ENCODE measurements at places on chromosomes 13 and 19.

GRCh38 chr19:21519488-21519887 lies 14.1 kb downstream of the ZNF429 start:
- DNase-seq, result no peak

- DNase-seq, result no peak
These were observed 1002.1 kb downstream of the UQCRFS1 start for GRCh38 chr19:28210886-28211285.

GRCh38 chr13:44425041-44425814 lies 51.6 kb downstream of the SERP2 start:
- DNase-seq, result no peak

DNA sequence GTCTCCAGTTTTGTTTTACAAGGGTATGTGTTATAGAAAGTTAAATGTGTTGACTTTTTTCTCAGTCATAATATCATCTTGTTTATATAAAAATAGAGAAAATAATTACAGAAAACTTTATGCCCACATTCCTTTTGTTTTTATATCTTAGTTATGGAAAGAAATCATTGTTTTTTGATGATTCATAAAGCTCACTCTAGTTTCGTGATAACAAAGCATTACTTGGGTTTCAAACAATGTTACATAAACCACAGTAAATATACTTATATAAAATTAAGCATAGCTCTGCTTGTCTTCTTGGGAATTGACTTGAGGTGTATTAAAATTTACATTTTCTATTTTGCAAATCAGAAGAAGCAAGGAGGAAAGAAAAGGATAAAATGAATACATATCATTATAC lies 111.8 kb downstream of the SGCG start:
- DNase-seq, result no peak

DNA sequence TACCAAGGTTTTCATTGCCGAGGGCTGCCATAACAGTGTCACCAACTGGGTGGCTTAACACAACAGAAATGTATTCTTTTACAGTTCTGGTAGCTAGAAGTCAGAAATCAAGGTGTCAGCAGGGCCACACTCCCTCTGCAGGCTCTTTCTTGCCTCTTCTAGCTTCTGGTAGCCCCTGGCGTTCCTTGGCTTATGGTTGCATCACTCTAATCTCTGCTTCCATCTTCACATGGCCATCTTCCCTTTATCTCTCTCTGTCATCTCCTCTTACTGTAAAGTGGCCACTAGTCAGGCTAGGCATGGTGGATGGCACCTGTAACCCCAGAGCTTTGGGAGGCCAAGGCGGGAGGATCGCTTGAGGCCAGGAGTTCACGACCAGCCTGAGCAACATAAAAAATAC lies 38.0 kb upstream of the MRI1 start:
- DNase-seq, result no peak
